ENCODE measurements at places on chromosomes 11 and 22. TPM values are rescaled to one million over a fixed set of nuclear protein-coding genes. Genes with fewer than 3 reads are reported as not detected.

RFPL2 gene
- total RNA-seq, result not detected

OVOL1 gene
- not detected for total RNA-seq

TSGA10IP gene
- not detected for total RNA-seq

YPEL1 gene
- 0.98 TPM for total RNA-seq

DBX1 gene
- total RNA-seq, result not detected

ATG16L2 gene
- total RNA-seq, result 2.7 TPM

TRIM49D2 gene
- total RNA-seq, result not detected

EHD1 gene
- total RNA-seq, result 97.1 TPM

CYTH4 gene
- 0.23 TPM for total RNA-seq

Measured in smooth muscle cell of the coronary artery (primary cell).